ENCODE measurements at places on chromosomes 5 and 9.

GRCh38 chr5:168269937-168270330 is 21.5 kb upstream of the WWC1 start:
- DNase-seq: no peak

- DNase-seq: no peak
These were observed 112.5 kb upstream of the LARP1 start for GRCh38 chr5:154642499-154643245.

GRCh38 chr5:151146061-151146460 is 11.5 kb downstream of the ANXA6 start:
- no peak for DNase-seq

DNA sequence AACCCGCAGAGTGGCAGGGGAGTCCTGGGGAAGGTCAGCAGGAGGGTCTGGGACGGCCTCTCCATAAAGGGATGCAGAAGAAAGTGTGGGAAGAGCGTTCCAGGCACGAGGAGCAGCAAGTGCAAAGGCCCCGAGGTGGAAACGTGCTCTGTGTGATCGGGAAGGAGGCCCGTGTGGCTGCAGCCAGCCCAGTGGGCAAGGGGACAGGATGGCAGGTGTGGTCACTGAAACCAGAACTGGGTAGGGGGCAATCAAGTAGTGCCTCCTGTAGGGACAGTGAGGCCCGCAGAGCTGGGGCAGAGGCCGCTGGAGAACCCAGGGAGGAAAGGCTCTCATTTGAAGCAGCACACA is 16.3 kb upstream of the LAMC3 start:
- DNase-seq: no peak

DNA sequence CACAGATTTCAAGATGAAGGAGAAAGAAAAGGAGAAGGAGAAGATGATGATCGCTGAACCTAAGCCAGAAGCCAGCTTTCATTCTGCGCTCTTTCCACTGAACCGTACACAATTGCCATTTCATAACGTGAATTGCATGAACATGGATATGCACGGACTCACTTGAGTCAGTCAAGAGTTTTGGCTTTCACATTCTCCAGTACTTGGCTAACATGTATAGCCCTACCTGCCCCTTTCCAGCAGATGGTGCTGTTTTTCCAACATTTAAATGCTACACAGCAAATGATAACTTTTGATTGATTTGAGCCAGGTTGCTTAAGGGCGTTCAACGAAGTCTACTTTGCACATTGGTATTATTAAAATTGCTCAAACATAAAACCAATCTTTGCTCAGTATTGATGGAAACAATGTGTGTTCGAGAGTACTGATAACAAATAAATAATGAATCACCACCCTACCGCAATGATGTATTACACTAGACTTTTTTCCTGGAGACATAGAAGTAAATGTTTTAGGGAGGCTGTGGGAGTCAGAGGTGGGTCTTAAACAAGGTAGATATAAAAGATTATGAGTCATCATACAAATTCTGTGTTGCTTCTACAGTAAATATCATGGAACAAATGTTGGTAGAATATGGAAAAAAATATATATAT is 196.4 kb downstream of the TRPM3 start:
- peak; percentile 63 for DNase-seq

DNA sequence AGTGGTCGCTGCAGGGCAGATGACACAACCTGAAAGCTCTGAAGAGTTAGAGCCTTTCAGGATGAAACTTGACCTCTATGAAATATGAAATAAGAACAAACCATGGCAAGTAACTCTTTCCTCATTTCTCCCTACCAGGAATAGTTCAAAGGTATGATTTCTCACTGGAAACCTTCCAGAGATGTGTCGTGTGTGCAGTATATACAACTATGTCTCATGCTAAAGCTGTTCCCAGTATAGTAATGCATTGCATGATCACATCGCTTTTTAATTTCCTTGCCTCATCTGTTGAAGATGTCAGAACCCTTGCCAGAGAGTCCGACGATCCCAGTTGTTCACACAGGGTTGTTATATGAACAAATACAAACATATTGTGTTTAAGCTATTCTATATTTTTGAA is 45.8 kb upstream of the RGMB start:
- no peak for DNase-seq

- peak; percentile 87 for DNase-seq
These were observed 1.9 kb downstream of the RAB24 start for GRCh38 chr5:177301503-177302165.

GRCh38 chr9:91331849-91332248 is 29.9 kb downstream of the AUH start:
- no peak for DNase-seq

DNA sequence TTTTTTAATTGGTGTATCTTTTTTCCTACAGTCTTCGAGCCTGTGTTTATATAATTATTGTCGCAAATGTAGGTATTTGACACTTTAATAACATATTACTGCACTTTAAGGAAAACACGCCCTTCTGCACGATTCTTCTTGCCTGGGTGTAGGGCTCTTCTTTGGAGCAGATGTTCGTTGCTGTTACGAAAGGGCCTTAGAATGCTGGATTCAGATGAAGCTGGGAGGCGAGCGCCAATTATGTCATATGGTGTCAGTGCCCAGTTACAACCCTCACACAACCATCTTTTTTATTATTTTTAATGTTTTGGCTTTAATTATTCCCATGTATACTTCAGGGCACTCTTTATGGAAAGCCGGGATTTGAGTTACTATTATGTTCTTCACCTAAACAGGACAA is 553.0 kb downstream of the EBF1 start:
- no peak for DNase-seq

DNA sequence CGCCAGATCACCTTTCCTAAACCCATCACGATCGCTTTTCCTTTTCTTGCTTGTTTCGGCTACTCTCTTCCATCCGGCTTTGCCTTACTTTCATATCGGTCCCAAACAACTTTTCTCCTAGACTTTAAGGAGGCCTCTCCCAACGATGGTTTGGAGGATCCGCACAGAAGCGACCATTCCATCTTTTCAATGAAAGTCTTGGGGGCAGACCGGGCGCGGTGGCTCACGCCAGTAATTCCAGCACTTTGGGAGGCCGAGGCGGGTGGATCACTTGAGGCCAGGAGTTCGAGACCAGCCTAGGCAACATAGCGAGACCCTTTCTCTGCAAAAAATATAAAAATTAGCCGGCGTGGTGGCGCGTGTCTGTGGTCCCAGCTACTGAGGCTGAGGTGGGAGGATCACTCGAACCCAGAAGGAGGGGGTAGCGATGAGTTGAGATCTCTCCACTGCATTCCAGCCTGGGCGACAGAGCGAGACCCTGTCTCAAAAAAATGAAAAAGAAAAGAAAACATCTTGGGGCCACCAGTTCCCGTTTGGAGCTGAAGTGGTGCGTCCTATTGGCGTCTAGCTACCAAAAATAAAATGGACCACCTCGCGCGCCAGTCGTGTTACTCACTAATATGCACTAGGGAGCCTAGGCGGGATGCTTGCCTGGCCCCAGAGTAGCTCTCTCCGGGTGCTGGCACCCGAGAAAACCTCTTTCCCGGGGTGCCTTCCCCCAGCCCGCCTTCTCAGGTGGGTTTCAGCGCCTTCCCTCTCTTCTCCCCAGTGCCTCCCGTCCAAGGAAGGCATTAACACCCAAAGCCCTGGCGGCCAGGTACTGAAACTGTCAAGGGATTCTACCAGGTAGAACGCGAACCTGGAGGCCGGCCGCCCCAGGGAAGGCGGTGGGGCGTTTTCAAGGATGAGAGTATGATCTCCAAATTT is 800 bp upstream of the AP3B1 start:
- DNase-seq: peak; percentile 52

DNA sequence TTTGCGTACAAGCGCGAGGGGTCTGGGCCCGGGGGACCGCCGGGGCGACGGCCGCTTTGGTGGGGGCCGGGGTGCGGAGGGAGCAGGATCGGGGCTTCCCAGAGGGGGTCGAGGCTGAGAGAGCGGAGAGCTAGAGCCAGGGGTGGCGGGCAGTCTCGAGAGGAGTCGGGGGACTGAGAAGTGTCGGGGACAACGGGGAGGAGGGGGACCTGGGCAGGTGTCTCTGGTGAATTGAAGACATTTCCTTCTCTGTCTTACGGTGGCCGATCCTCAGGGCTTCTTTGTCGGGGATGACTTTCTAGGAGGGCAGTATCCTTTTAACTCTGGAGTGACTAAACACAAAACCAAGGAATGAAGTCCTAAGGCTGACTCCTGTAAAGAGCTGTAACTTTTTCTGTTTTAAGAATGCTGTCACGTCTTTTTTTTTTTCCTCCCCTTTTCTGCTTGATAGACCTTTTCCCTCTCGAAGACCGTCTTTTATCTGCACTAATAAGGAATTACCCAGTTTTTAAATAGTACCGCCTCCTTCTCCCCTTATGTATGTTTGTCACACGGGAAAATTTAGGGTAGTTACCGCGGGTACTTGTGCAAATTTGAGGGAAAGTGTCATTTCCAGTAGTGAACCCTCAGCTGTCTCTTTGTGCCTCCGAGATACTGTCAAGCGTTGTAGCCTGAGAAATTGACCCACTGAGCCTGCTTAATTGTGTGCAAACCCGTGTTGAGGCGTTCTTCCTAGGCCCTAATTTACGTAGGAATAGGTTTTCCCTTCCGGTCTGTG is 822 bp downstream of the DENND4C start:
- DNase-seq: no peak

GRCh38 chr5:119274767-119275130 is 81.1 kb upstream of the TNFAIP8 start:
- no peak for DNase-seq

GRCh38 chr9:76374783-76375559 is 19.3 kb downstream of the RFK start:
- no peak for DNase-seq

DNA sequence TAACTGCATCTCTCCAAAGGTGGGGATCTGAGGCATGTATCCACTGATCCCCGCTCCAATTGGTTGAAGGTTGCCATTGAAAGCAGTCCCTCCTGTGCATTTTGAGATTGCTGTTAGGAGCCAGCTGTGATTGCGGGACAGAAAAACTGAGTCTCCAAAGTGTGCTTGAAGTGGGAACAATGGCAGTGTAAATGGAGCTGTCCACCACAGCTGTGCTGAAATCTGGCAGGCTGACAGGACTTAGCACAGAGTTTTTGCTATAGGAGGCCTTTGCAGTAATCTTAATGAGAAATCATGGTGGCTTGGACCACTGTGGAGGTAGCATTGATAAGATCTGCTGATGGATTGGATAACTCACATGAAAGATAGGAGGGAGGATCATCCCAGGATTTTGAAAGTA is 3.3 kb downstream of the RNF20 start:
- DNase-seq: no peak

GRCh38 chr5:3025392-3025791 is 273.9 kb upstream of the IRX2 start:
- no peak for DNase-seq

DNA sequence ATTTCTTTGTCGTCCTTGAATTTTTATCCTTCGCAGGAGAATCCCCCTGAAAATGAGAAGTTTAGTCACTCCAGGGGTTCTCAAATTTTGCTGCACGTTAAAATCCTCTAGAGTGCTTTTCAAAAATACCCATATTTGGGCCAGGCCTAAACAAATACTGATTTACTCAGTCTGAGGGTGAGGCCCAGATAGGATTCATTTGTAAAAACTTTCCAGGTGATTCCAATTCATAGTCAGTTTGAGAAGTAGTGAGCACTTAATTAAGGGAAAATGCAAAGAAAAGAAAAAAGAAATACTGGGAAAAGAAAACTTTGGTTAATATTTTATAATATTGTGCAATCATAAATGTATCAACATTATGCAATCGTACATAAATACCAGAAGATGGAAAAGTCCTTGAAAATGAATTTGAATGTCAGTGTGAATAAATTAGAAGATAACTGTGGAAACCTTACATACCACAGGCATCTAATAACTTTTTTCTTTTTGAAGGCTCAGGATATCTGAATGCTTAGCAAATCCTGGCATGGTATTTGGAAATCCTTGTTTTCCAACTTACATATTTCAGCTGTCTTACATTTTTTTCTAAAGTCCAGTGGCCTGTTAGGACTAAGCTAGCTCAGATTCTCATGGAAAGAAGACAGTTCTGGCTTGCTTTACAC is 116.5 kb upstream of the DAPK1 start:
- DNase-seq: no peak

DNA sequence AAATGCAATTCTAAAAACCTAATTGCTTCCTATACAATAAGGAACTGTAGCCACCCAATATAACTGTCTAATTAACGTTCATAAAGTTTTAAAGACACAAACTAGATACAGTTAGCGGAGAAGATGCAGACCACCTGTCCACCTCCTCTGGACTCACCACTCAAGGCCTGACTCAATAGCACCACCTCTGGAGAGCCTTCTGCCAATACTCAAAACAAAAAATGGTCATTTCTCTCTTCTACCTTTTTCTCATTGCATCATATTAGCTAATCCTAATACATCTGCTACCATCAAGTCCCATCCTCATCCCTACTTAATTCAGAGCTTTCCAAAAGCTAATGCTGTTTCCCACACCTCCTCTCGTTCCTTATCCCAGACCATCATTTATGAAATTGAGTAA is 159.9 kb downstream of the MLLT3 start:
- no peak for DNase-seq

- no peak for DNase-seq
These were observed 52.4 kb downstream of the MELK start for GRCh38 chr9:36625006-36625615.

- no peak for DNase-seq
These were observed 349.2 kb downstream of the GADD45G start for GRCh38 chr9:89953824-89954615.

DNA sequence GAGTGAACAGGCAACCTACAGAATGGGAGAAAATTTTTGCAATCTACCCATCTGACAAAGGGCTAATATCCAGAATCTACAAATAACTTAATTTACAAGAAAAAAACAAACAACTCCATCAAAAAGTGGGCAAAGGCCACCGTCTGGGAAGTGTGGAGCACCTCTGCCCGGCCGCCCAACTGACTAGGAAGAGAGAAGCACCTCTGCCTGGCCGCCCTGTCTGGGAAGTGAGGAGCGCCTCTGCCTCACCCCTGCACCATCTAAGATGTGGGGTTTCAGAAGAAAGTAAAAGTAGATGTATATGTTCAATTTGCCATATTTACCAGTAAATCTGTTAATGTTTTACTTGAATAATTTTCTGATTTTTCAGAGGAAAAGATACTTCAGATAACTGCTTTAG is 108.1 kb upstream of the TMEM161B start:
- DNase-seq: no peak

GRCh38 chr9:90995516-90995915 is 193.9 kb downstream of the SYK start:
- DNase-seq: no peak

DNA sequence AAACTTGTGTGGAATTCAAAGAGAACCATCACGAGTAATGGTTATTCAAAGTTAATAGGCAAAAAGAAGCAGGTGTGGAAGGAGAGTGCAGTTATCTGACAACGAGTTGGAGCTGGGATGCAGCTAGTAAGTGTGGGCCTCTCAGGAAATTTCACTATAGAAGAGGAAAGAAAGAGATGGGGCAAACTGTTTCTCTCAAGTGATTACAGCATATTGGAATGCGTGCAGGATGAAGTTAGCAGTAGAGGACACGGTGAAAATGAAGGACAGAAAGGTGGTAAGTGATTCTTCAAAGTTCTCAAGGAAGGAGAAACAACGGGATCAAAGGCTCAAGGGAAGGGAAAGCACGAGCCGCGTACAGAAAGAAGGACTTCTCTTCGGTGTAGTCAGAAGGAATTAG is 84.0 kb downstream of the ADAMTS12 start:
- DNase-seq: no peak

- no peak for DNase-seq
These were observed 63.4 kb downstream of the RXRA start for GRCh38 chr9:134389642-134390041.

GRCh38 chr5:377326-377981 is 55.9 kb downstream of the AHRR start:
- no peak for DNase-seq

Data from NCI-H1105 (cell line).